ENCODE measurements at places on chromosomes 11 and 22.
A peak's percentile ranks its signal among the peaks of the same experiment; 100 is the strongest.

- no peak for DNase-seq
Measured at GRCh38 chr11:21630934-21631478, 561.9 kb upstream of the ANO5 start.

DNA sequence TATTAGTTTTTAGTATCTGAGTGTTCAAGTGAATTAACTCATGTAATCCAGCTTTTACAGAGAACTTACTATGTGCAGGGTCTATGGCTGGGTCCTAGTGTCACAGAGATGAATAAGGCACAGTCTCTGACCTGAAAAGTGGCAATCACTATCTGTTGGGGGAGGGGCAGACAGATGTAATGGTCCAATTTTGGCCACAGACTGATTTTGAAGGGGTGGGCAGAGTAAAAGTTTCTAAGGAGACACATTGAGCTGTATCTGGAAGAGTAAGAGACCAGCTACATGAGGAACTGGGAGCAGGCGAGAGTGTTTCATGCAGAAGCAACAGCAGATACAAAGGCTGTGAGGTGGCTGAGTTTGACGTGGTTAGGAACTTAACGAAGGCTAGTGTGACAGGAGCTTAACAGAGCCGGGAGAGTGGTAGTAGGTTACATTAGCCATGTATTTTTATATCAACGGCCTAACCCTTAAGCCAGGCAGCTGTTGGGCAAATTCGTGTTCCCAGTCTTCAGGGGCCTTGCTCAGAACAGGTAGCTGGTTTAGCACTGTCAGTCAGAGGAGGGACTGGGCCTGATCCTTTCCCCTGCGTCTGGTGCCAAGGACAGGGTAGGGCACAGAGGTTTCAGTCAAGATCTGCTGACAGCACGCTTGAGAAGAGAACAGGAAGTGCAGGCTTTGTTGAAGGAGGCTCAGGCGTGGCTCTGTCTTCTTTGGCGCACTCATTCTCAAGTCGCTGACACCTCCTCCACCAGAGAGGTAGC is 1.4 kb upstream of the STIM1 start:
- peak; percentile 85 for DNase-seq

DNA sequence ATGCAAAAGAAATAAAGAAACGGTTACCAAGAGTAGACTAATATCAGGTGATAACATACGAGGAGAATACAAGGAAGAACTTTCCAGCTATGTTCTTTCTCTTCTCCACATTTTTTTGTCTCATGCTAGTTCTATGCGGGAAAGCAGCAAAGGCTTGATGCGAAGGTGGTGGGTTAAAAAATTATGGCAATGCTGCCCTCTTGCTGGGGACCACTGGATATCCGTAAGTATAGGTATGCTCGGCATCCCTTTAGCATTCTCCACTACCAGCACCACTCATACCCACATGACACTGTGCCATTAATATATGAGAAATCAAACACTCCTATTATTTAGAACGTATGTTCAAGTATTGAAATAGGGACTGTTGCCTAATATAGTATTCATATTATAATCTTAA is 776.4 kb downstream of the LRRC4C start:
- no peak for DNase-seq

DNA sequence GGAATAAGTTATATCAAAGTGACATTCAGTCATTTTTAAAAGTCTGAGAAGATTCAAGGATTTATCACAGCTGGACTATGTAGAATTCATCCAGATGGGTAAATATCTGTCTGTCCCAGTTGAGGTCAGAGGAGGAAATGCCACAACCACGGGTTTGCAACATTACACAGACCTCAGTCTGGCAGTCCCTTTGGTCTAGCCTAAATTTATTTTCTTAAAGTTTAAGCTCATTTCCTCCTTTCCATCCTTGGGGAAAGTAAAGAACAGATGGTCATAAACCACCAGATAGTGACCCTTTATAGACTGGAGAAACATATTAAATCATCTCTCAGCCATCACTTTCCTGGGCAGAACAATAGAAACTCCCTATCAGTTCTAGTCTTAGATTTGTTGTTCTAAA is 238.4 kb upstream of the DDI1 start:
- DNase-seq: no peak

DNA sequence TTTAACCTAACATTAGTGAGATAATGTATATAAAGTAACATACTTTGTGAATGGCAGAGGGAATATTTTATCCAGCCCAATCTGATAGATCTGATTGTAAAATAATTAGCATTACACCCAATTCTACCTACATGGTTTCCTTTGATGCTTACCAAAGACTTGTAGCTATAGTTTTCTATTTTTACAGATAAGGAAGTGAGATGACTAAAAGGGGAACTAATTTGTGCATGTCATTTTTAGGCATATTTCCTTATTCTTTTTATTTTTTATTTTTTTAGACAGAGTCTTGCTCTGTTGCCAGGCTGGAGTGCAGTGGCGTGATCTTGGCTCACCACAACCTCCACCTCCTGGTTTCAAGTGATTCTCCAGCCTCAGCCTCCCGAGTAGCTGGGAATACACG is 793.7 kb upstream of the LRRC4C start:
- no peak for DNase-seq

DNA sequence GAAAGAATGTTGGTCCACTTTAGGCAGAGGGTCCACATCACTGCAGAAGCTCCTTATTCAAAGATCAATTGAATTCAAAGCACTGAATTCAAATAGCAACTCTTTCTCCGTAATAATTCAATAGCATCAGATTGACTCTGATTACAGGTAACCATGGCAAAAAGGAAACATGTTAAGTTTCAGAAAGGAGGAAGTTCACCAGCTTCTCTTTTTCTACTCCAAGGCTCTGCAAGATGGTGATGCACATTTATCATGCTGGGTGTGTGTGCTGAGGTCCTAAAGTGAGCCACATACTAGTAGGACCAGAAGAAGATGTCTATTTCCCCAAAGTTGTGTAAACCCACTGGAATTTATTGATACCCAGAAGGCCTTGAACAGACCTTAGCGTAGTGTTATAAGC is 18.0 kb upstream of the DRD2 start:
- DNase-seq: no peak

- no peak for DNase-seq
Measured at GRCh38 chr11:16364254-16364653, 7.9 kb upstream of the SOX6 start.

- no peak for DNase-seq
Measured at GRCh38 chr11:96301818-96302217, 41.2 kb downstream of the MAML2 start.

DNA sequence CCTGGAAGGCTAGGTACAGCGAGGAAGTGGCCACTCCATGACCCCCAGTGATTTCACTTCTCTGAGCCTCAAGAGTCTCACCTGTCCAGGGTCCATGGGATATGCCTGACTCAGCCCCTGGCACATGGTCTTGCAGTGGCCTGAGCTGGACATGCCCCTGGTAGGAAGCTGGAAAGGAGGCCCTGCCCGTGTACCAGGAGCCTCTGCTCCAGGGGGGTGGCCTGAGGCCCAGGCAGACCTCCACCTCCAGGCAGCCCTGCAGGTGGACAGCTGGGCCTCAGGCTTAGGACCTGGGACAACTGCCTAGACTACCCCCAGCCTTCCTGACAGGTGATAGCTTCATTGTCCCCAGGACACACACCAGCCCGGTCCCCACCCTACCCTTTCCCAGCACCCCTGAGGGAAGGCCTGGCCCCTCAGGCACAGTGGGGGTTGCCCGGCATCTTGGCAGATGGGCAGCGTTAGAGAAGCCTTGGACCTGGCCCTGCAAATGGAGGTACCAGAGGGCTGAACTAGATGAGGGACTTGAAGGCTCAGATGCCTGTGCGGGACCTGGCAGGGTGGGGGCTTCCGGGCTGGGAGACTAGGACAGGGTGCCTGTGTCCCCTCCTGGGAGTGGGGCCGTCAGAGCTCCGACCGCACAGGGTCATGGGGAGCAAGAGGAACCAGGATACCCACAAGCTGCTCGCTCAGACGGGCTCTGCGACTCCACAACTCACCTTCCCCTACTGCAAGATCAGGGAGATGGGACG is 53.6 kb downstream of the CDKN1C start:
- DNase-seq: no peak

DNA sequence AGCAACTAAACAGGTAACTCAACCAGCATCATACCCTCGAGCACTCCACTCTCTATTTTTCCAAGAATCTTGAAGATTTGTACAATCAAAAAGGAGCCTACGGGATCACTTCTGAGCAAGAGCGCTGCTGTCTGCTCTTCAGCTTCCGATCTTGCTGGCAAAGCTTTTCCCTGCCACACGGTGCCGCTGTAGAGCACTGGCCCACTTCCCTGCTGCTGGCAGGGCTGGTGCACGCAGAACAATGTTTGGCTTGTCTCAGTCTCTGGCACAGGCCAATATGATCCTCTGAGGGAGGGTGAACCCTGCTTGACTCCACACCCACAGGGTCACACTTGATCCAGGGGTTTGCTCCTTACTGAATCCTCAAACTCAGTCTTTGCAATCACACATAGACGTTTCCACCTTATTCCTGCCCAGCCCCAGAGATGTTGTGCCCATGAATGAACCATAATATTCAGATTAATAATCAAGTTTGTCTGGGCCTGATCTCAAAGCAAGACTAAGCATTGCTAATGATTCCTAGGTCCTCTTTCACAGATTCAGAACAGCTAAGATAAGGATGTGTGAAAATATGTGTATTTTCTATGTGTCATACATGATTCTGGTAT is 536.6 kb downstream of the SOX6 start:
- peak; percentile 51 for DNase-seq

- no peak for DNase-seq
Measured at GRCh38 chr22:36658900-36659299, 44.7 kb downstream of the CACNG2 start.

DNA sequence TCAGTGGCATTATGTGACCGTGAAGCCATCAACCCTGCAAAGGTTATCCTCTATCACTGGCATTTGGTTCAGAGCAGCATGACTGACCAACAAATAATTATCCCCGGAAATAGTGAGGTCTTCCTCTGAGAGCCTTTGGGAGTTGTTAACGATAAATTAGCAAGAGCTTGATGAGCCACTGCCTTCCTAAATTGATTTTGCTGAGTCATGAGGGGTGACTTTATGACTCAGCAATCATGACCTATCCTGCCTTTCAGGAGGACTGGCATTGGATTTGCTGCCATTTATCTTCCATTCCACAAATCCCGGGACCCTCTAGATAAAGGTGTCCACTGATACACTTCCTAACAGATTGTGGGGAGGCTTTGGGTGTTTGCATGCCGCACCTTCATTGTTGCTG is 80.8 kb upstream of the MTNR1B start:
- no peak for DNase-seq

DNA sequence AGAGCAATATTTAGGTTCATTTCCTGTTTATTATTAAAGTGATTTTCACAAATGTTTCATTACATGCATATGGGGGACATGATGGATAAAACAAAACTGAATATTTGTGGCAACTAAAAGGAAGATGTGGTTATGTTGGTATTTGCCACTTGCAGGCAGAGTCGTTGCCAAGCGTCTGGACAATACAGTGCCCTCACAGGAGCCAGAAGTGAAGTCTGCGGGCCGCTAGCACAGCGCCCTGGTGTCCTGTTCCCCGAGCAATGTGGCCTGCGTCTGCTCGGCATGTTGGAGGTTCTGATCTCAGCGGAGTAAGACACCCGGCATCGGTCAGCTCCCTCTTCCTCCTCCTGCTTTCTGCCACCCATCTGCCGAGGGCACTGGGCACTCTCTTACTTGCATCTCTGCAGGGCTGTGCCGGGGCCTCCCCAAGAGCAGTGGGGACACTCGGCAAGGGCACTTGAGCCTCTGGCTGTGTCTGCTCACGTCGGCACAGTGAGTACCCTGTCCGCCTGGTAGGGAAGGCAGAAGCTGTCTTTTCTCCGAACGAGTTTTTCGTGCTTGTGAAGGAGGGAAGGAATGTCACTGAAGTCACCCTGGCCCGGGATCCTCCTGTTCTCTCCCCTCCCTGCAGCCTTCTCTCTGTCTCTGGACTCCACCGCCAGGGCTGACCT is 10.5 kb upstream of the TTLL12 start:
- DNase-seq: no peak

GRCh38 chr11:14075118-14076078 is 112.9 kb downstream of the SPON1 start:
- DNase-seq: peak; percentile 84

DNA sequence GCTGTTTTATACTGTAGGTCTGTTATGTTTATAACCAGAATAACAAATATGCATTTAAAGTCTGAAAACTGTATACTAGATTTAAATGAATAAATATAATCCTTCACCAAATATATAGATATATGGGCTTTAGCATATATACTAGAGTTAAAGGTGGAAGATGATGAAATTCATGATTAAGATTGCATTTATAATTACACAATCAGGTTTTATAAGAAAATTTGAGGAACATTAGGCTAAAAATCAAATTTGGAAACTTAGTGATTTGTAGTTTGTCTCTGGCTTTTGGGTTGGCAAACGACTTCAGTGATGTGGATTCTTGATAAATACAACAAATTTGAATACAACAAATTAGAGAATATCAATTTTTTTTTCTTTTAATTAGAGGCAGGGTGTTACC is 10.0 kb downstream of the BCL2L13 start:
- DNase-seq: no peak

DNA sequence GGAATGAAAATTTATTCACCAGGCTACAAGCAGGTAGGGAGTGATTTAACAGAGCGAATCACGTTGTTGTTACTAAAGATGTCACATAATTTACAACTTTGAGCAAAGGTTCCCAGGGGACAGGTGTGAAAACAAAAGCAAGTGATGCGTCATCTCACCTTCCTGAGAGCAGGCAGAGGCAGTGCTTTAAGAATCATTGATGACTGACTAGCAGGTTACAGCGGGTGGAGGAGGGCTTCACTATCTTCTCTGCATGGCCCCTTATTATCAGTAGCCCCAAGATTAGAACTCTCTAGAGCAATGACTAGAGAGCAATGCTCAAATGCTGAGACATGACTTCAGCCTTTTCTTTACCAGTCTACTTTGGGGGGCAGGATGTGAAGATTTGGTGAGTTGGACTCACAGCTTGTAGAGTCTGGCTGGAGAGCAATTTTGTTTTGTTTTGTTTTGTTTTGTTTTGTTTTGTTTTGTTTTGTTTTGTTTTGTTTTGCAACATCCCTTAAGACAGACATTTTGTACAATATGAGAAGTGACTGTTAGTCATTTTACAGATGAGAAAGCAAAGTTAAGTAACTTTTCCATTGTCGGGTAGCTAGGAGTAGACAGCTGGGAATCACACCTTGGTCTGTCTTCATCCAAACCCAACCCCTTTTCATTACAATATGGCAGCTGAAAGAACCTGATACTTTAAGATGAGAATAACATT is 84.8 kb downstream of the SLC1A2 start:
- DNase-seq: no peak

- peak; percentile 15 for DNase-seq
Measured at GRCh38 chr11:11960687-11961086, 47.7 kb downstream of the DKK3 start.

DNA sequence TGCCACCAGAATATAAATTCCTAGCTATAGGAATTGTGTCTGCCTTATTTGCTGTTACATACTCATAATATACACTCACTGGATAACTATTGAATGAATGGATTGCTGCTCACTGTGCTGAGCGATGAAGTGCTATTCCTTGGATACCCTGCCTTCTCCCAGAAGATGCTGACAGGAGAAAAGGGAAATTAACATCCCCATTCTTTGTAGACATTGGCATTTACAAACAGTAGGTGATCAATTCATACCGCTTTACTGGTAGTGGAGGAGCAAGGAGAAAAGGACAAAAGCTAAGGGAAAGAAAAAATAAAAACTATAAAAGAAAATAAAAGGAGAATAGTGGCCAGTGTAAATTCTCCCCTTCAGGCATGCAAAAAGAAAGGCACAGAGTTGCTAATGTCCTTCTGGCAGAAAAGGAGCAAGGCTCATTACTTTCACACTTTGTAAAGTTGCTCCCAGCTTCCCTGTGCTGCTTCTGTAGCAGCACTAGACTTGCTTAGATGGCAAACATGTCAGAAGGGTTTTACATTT is 183.0 kb downstream of the LUZP2 start:
- DNase-seq: no peak

All from activated CD4-positive, alpha-beta T cell treated with anti-CD3 and anti-CD28 coated beads, Interleukin-2, amount 50 U/mL, for 16 hours (primary cell).